ENCODE measurements at places on chromosomes 3 and 15.

GRCh38 chr3:36373084-36373483 is 7.2 kb upstream of the STAC start:
- DNase-seq = no peak

- DNase-seq = no peak
Measured at GRCh38 chr15:80777137-80777536, 2.0 kb upstream of the CEMIP start.

DNA sequence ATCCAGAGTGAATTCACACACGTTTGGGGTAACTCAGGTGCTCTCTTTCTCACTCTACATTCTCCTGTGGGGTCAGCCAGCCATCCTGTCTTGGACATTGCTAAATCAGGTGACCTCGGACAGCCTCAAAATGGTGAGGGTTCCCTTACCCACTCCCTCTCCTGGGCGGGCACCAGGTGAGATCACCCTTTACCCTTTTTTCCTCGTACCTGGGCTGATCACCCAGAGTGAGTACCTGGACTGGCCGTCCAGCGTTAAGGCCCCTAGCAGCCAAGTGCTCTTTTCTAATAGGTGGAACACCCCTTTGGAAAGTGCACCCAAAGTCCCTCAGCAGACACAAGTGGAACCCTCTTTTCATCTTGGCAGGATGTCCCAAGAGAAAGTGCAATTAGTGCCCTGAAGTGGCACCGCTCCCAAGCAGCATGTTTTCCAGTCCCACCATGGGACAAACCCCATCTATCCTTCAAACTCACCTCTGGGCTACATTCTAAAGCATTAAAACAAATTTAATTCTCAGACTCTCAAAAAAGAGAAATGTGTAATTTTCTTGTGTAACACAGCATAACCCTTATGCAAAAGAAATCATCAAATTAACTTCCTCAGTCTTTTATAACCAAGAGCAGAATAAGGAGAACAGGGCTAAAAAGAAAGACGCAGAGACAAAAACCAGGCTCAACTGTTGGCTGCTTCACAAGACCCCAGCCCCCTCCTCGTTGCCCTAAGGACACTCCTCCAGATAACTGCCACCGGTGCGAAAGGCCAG is 20.7 kb downstream of the TRANK1 start:
- no peak for DNase-seq

DNA sequence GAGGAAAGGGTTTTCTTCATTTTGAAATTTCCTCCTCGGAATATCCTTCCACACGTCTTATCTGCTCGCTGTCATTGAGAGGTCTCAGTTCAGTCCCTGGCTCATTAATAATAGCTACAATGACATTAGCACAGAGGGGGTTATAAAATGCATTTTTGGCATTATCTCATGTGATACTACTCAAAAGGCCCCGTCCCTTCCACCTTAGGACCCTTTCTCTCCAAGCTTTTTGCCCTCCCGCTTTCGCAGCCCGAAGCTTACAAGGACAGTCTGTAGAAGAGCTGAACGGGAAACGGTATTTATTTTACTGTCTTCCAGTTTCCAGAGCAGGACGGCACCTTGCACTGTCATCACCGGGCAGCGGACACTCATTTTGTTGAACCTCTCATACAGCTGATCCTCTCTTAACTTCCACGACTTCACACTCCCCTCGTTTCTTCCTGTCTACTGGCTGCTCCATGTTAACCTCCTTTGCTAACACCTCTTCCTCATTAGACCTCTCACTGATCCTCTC is 5.6 kb upstream of the PLEKHO2 start:
- DNase-seq = no peak

DNA sequence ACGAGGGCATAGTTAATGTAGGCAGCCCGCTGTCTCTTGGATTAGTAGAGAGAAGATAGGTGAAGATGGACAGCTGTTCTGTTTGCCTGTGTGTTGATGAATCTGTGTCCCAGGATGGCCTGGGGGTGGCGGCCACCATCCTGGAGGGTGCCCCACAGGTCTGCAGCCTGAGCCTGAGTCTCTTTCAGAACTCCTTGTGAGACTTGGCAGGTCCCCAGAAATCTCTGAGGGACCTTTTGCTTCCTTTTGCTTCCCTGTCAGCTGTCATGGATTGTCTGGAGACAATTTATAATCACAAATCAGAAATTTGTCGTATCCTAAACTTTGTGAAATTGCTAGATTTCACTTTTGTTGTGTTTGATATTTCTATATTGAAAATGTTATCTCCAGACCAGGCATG is 17.4 kb downstream of the FAN1 start:
- no peak for DNase-seq

DNA sequence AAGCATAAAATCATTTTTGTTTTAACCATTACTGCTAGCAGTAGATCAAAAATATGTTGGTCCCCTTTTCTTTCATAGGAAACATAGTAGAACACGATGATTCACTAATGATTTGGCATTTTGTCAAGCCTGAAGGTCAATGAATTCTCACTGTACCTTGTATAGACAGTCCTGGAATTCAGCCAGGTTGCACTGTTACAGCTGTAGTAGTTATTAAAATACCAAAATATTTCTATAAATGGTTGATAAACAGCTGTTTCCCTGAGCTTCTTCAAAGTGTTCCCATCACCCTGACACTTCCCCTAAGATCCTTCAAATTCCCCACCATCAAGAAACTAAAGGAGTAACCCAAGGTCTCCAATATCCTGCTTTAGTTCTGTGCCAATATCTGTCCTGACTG is 200.9 kb downstream of the ATP8B4 start:
- no peak for DNase-seq

DNA sequence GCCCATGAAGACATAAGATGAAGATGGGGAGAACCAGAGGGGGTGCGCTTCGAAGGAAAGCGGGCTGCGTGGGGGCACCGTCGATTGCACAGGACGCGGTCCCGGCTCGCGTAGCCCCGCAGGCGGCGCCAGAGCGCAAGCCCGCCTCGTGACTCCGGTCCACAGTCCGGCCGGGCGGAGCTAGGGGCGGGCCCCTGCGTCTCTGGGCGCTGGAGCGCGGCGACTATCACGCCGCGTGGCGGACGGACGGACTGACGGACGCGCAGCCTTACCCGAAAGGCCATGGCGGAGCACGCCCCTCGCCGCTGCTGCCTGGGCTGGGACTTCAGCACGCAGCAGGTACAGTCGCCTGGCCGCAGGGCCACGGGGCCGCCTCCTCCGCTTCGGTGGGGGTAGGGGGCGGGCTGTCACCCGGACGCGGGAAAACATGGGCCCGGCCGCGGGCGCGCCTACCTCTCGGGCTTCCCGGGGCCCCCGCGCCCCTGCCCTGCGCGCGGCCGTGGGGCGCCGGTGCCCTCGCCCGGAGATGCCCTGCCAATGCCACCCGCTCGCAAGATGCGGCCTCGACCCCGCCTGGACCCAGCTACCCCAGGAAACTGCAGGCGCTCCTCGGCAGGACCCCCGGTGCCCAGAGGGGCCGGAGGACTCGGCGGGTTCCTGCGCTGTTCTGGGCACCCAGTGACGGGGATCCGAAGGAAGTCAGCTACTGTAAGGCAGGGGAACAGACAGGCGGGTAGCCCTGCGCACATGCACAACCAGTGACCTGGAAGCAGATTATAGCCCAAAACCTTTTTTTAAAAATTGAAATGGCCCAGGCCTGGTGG is at the start of gene XYLB:
Gene XYLB, plus strand, starts transcription at position 199 of the 824 bp plus-strand sequence. Its CDS starts 84 bp downstream, at position 283.
- peak; percentile 89 for DNase-seq

DNA sequence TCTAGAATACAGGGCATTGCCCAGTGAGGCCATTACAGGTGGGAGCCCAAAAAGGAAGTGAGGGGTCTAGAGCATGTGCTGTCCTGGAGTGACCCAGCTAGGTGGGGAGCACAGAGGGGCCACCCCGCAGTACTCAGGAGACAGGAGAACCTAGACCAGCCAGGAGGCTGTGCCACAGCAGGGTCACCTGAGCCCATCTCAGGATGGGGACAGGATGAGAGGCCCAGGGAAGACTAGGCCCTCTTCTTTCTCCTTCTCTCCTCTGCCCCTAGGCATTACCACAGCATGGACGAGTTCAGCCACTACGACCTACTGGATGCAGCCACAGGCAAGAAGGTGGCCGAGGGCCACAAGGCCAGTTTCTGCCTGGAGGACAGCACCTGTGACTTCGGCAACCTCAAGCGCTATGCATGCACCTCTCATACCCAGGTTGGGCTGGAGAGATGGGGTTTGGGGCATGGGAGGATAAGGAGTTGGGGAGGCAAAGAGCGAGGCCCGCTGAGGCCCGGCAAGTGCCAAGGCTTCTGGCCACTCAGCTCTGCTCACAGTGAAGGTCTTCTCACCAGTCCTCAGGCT is 20.6 kb downstream of the LOXL1 start:
- no peak for DNase-seq

- DNase-seq = no peak
Measured at GRCh38 chr15:62124973-62125303, 40.1 kb downstream of the C2CD4B start.

- no peak for DNase-seq
Measured at GRCh38 chr15:71091601-71092000, 23.7 kb upstream of the THSD4 start.
